ENCODE measurements at places on chromosomes 4 and X.
A peak's percentile ranks its signal among the peaks of the same experiment; 100 is the strongest.

DNA sequence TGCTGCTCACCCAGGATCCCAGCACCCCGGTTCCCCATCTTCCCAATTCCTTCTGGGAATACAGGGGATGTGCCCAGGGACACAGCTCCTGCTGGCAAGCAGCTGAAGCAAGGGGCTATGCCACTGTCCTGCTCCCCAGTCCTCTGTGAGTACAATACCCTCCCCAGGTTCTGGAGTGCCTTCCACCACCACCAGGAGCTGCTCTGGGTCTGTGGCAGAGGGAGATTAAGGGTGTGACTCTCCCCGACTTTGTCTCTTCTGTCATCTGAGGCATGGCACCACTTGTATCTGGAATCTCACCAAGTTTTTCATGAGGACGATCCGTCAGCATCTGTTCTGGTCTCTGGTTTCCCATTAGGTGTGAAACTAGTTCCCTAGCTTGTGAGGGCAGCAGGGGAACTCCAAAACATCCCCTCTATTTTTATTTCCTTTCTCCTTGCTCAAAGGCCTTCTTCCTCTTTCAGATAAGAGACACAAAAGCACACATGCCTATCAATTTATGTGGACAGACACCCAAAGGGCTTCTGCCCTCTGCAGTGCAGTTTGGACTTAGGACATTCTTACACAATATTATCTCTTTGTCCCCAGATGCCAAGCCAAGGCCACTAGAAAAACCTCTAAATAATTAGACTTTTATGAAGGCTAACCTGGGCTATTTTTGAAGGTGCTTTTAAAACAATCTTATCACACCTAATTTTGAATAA, 26.8 kb downstream of the MGST2 start:
- DNase-seq: no peak

DNA sequence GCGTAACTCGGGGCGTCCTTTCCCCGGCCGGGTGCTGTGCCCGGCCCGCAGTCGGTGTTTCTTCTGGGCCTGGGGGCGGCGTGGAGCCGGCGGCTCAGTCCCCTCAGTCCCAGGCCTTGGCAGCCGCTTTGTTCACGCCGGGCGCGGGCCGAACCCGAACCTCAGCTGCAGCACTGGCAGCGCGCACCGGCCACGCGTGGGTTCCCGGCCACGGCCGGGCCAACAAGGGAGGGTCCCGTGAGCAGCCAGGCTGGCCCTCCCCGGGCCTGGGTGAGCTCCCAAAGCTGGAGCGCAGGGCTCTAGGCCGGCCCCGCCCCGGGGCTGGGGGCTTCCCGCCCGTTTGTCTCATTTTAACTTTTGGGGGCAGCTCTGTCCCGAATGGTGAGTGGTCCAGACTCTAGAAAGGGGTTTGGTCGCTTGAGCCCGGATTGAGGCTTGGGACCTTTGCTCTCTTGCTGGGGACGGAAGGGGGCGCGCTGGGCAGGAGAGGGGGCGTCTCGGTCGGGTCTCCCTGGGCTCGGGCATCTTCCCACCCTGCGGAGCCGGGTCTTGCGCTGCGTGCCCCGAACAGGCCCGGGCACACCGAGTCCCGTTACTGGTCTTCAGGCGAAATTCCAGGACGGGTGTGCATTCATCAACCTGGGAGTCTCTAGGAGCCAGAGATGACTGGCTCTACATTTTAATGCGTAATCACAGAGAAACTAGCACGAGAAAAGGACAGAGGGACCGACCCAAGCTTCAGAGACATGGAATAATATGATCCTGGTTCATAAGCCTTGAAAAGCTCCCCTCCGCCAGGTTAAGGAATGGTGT, 177.1 kb downstream of the CBR4 start:
- DNase-seq: peak; percentile 50

- DNase-seq: no peak
Observed at GRCh38 chr4:48954314-48954713, 31.8 kb upstream of the CWH43 start.

DNA sequence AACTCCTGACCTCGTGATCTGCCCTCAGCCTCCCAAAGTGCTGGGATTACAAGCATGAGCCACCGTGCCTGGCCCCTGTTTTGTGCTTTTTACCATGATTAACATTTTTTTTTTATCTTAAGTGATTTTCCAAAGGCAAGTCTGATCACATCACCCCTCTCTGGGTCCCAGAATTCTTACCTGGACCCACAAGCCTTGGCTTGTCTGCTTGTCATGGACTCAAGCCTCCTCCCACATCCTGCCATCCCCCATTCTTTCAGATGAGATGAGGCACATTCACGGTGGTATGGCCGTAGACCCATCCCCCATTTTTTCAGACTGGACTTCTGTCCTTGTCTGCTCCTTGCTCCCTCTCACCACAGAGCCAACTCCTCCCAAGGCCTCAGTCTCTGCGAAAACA, 55.3 kb downstream of the APLN start:
- DNase-seq: no peak

GRCh38 chr4:108546728-108547127, 73.6 kb upstream of the RPL34 start:
- no peak for DNase-seq

Measured in fibroblast of pulmonary artery (primary cell).